Breast epithelium (tissue), 4 donors: ENCODE measurements at places on chromosomes 7 and 10.

GRCh38 chr7:136900005-136900404, 31.6 kb downstream of the CHRM2 start:
- no peak for DNase-seq

- no peak for DNase-seq
Measured at GRCh38 chr10:48477616-48478015, 127.3 kb downstream of the ARHGAP22 start.

GRCh38 chr10:28558923-28559508, 26.1 kb downstream of the WAC start:
- no peak for DNase-seq

DNA sequence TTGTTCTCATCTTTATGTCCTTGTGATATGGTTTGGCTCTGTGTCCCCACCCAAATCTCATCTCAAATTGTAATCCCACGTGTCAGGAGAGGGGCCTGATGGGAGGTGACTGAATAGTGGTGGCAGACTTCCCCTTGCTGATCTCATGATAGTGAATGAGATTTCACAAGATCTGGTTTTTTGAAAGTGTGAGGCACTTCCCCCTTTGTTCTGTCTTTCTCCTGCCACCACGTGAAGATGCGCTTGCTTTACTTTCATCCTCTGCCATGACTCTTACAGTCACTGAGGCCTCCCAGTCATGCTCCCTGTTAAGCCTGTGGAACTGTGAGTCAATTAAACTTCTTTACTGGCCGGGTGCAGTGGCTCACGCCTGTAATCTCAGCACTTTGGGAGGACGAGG, 161.0 kb downstream of the HERPUD2 start:
- no peak for DNase-seq

DNA sequence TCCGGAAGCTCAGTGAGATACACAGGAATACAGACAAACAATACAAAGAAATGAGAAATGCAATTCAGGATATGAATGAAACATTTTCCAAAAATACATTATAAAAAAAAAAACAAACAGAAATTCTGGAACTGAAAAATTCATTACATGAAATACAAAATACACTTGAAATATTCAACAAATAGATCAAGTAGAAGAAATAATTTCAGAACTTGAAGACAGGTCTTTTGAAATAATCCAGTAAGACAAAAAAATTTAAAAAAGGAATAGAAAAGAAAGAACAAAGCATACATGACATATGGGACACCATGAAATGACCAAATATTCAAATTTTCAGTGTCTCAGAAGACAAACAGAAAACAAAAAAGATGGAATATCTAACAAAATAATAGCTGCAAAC, 102.5 kb downstream of the ALOX5 start:
- no peak for DNase-seq

- DNase-seq = no peak
Measured at GRCh38 chr10:46096446-46096845, 50.4 kb upstream of the MSMB start.

GRCh38 chr10:75201793-75202307, 8.7 kb upstream of the VDAC2 start:
- no peak for DNase-seq

- no peak for DNase-seq
Measured at GRCh38 chr7:23249486-23249885, 2.9 kb downstream of the GPNMB start.
